Stimulated activated CD4-positive, alpha-beta T cell treated with anti-CD3 and anti-CD28 coated beads, Interleukin-12 subunit alpha, Interleukin-12 subunit beta, amount 100 ng/mL, for 24 hours (primary cell): ENCODE measurements at places on chromosomes 4 and X.

- no peak for DNase-seq
Measured at GRCh38 chrX:1946974-1947373, 332.1 kb downstream of the ASMT start.

DNA sequence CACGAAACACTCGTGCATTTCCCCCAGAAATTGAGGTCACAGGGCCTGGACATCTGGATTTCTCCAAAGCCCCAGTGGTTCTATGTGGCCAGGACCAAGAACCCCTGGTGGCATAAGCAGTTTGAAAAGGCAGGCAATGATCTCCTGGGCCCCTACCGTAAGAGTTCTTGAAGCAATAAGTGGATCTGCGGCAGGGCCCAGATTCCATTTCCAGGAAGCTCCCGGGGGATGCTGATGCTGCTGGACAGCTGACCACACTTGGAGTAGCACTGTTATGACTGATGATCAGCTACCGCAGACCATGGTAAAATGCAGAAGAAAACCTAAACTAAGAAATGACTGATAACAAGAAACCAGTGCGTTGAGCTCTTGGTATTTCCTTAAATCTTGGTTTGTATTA is 27.8 kb downstream of the SMS start:
- no peak for DNase-seq

GRCh38 chr4:76215077-76215476 is 1.5 kb upstream of the SCARB2 start:
- no peak for DNase-seq

GRCh38 chrX:22664826-22665225 is 334.9 kb upstream of the DDX53 start:
- DNase-seq: no peak

GRCh38 chr4:81442484-81443085 is 29.1 kb downstream of the RASGEF1B start:
- no peak for DNase-seq

- no peak for DNase-seq
Measured at GRCh38 chr4:856225-856901, 30.4 kb upstream of the CPLX1 start.

GRCh38 chr4:37438564-37439279 is 194.2 kb downstream of the NWD2 start:
- no peak for DNase-seq
